ENCODE measurements at places on chromosomes 3 and 15. TPM values are rescaled to one million over a fixed set of nuclear protein-coding genes. Genes with fewer than 3 reads are reported as not detected.

GRCh38 chr3:182979103-182979673 is 1.1 kb downstream of the DCUN1D1 start:
- DNase-seq: no peak

DNA sequence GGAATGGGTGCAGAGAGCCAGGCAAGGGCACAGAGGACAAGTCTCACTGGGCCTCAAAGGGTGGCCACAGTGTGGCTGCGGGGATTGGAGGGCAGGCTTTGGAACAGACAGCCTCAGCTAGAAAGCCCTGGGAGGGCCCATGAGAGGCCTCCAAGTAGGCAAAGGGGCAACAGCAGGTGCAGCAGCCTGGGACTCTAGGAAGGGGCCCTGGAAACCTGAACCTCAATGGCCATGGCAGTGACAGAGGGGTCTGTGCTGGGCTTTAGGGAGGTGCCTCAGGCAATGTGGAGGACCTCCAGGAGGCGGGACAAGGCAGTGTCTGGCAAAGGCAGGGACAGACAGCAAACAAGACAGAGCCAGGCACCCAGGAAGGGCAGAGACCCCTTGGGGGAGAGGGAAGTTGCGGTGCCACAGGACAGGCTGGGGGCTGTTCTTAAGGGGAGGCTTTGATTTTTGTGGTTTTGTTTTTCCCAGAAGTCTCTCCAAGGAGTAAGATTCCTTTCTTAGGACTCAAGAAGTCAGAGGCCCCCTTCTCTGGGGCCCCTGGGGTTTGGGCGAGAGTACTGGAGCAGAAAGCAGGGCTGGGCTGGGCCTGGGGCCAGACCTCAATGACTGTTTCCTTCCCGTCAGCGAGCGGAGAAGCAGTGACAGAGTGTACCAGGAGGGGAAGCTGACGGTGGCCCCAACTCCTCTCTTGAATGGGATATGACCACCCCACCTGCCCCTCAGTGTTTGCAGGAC is 9.7 kb downstream of the STOML1 start:
- DNase-seq: peak; percentile 89

- no peak for DNase-seq
These were observed 95.9 kb downstream of the FEZF2 start for GRCh38 chr3:62277450-62277849.

GRCh38 chr3:9837701-9838582 is 5.9 kb downstream of the RPUSD3 start:
- DNase-seq: no peak

DNA sequence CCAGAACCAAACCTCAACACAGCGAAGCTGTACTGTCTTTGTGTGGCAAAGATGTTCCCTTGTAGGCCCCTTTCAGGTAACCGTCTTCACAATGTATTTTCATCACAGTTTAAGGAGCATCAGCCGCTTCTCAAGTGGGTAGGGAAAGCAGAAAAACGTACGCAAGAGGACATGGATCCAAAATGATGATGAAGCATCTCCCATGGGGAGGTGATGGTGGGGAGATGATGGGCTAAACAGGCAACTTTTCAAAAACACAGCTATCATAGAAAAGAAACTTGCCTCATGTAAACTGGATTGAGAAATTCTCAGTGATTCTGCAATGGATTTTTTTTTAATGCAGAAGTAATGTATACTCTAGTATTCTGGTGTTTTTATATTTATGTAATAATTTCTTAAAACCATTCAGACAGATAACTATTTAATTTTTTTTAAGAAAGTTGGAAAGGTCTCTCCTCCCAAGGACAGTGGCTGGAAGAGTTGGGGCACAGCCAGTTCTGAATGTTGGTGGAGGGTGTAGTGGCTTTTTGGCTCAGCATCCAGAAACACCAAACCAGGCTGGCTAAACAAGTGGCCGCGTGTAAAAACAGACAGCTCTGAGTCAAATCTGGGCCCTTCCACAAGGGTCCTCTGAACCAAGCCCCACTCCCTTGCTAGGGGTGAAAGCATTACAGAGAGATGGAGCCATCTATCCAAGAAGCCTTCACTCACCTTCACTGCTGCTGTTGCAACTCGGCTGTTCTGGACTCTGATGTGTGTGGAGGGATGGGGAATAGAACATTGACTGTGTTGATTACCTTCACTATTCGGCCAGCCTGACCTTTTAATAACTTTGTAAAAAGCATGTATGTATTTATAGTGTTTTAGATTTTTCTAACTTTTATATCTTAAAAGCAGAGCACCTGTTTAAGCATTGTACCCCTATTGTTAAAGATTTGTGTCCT is 60.0 kb downstream of the AAGAB start:
- DNase-seq: no peak

- no peak for DNase-seq
These were observed 419.2 kb downstream of the DIPK2A start for GRCh38 chr3:144390786-144391185.

- no peak for DNase-seq
These were observed 4.5 kb downstream of the CHST13 start for GRCh38 chr3:126528419-126528799.

DNA sequence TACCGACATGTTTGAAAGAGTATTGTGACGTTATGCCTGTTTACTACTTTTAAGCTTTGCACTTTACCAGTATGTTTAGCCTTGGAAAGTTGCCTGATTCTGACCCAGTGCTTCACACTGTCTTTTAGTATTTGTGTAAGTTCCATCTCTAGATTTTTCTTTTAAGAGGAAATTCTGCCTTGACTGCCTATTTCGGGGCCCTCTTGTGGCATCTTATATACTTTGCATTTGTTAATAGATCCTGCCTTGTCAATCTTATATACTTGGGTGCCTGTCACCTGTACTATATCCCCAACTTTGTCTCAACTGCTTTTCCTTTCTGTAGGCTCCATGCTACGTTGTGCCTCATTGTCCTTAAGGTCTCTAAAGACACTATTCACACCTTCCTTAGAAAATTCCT is 244.6 kb downstream of the STXBP5L start:
- no peak for DNase-seq

GRCh38 chr15:86077070-86077469 is 2.6 kb upstream of the AGBL1 start:
- no peak for DNase-seq

- no peak for DNase-seq
These were observed 44.8 kb downstream of the CCDC12 start for GRCh38 chr3:46931631-46932331.

GRCh38 chr3:56484122-56484521 is 15.9 kb upstream of the ERC2 start:
- DNase-seq: no peak

DNA sequence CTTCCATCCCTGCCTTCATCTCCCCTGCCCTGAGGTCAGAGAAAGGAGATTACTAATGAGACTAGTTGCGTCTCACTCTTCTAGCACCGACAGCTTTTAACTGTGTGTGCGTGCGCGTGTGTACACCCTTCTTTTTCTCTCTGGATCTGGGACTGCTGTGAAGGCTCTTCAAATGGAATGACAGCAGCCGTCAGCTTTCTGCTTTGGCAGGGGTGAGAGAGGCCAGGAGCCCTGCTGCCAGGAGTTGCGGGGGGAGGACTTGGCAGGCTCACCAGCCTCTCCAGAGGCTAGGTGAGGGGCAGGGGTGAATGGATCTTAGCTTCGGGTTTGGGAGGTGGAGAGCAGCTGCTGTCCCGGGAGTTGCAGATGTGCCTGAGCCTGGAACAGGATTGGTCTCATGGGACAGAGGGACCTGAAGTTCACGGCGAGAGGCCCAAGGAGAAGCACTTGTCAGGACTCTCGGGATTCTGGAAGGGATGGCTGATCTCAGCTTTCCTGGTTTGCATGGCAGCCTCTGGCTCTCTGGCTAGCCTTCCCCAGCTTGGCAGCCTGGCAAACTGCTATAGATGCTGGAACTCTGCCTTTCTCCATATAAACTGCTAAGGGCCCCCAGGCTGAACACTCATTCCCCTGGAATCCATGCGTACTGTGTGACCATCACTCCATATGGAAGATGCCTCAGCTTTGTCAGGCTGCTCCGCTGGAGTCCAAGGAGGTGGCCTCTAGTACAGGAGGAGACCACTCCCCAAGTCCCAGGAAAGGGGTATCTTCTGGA is 16.6 kb downstream of the TEX264 start:
- no peak for DNase-seq

The GOLGA8T gene
- 0.23 TPM for total RNA-seq

The SORD gene
- 25.1 TPM for total RNA-seq

The DOCK3 gene
- total RNA-seq: 0.26 TPM
